ENCODE measurements at places on chromosomes 3 and 15. TPM values are rescaled to one million over a fixed set of nuclear protein-coding genes. Genes with fewer than 3 reads are reported as not detected.

DNA sequence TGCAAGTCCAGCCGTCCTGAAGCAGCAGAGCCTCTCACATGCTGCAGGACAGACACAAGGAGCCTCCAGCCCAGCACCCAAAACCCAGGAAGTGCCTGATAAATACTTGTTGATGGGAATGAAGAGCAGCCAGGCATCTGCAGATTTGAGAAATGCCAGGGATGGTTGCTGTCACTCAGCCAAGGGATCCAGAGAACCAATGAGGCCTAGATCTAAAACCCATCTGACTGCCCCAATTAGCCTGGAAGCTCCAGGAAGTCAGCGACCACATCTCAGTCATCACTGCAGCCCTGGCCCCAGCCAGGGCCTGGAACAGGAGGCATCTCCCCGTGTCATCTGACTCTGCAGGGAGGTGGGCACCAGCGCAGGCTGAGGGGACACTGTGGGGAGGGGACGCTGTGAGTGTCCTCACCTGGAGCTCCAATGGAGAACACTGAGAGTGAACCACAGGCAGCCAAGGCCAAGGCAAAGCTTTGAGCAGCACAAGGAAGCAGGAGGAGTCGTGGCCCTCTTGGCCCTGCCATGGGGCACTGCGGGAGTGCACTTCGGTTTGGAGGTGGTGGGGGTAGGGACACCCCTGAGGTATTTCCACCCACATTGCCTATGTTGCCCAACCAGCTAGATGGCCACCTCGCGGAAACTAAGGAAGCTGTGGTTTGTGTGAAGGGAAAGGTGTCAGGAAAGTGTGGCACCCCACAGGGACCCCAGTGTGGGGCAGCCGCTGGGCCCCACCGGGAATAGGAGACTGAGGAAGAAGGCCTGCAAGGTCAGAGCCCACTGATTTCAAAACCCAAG is 229.5 kb downstream of the VPS13C start:
- H3K4me3 ChIP-seq, result no peak overlapping the region
- no peaks in the 10 kb centered on the region for H3K27me3 ChIP-seq
- no peak for DNase-seq
- H3K4me1 ChIP-seq, result no peaks in the 10 kb centered on the region
- no peaks in the 10 kb centered on the region for H3K36me3 ChIP-seq

DNA sequence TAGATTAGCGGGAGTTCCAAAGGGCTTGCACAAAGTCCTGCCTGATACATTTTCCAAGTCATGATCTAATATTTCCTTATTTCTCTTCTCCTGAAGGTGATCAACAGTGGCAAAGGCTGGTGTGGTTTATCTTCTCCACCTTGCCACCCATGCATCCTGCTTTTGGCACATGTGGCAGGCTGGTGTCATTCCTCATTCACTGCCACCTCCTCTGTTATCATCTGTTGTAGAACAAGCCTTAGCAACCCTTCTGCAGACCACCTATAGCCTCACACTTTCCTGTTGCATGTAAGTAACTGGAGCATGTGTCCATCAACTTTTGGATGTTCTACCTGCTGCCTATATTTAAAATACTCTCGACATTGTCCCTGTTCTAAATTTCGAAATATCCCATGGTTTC is 294.1 kb downstream of the ZBTB20 start:
- H3K36me3 ChIP-seq, result no peaks in the 10 kb centered on the region
- no peak for DNase-seq
- H3K4me3 ChIP-seq, result no peak overlapping the region
- no peaks in the 10 kb centered on the region for H3K4me1 ChIP-seq

- no peaks in the 10 kb centered on the region for H3K36me3 ChIP-seq
- H3K27me3 ChIP-seq, result no peaks in the 10 kb centered on the region
- DNase-seq, result no peak
- no peak overlapping the region for H3K4me3 ChIP-seq
- H3K27ac ChIP-seq, result no peak overlapping the region
- H3K4me1 ChIP-seq, result no peaks in the 10 kb centered on the region
Measured at GRCh38 chr3:159882367-159882766, 106.3 kb upstream of the IL12A start.

DNA sequence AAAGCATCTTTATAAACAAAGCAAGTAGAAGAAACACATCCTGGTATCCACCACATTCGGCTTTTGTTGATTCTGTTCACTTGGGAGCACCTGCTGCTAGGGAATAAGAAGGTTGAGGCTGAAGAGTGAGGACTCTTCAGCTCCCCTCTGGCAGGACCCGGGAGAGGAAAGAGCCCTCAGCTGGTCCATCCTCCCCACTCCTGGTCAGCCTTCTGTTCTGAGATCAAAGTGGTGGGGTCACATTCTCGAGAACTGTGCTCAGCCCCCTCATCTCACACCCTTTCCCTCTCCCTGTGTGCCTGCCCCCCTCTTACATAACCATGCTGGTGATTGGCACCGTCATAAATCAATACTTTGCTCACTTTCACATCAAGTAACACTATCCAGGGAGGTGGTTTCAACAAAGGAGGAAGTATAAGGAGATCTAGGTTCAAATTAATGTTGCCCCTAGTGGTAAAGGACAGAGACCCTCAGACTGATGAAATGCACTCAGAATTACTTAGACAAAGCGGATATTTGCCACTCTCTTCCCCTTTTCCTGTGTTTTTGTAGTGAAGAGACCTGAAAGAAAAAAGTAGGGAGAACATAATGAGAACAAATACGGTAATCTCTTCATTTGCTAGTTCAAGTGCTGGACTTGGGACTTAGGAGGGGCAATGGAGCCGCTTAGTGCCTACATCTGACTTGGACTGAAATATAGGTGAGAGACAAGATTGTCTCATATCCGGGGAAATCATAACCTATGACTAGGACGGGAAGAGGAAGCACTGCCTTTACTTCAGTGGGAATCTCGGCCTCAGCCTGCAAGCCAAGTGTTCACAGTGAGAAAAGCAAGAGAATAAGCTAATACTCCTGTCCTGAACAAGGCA is at the start of gene NR1I2:
Gene NR1I2, plus strand, starts transcription at position 772 of the 869 bp plus-strand sequence.
- no peak for DNase-seq
- H3K27ac ChIP-seq, result peak within 1 kb of the TSS; percentile 21
- H3K4me1 ChIP-seq, result peaks cover 7% of the 10 kb centered on the region
- no peaks in the 10 kb centered on the region for H3K36me3 ChIP-seq

GRCh38 chr3:61562721-61563312 is 1.4 kb downstream of the PTPRG start:
- peaks cover 8% of the 10 kb centered on the region for H3K4me1 ChIP-seq
- no peaks in the 10 kb centered on the region for H3K36me3 ChIP-seq
- peak overlapping the region; percentile 61 for H3K27ac ChIP-seq
- H3K27me3 ChIP-seq, result no peaks in the 10 kb centered on the region
- peak overlapping the region; percentile 87 for H3K4me3 ChIP-seq

GRCh38 chr15:97708252-97708651 is 252.3 kb upstream of the ARRDC4 start:
- no peak for DNase-seq
- H3K4me3 ChIP-seq, result no peak overlapping the region
- H3K36me3 ChIP-seq, result no peaks in the 10 kb centered on the region
- H3K27me3 ChIP-seq, result no peaks in the 10 kb centered on the region
- no peaks in the 10 kb centered on the region for H3K4me1 ChIP-seq

DNA sequence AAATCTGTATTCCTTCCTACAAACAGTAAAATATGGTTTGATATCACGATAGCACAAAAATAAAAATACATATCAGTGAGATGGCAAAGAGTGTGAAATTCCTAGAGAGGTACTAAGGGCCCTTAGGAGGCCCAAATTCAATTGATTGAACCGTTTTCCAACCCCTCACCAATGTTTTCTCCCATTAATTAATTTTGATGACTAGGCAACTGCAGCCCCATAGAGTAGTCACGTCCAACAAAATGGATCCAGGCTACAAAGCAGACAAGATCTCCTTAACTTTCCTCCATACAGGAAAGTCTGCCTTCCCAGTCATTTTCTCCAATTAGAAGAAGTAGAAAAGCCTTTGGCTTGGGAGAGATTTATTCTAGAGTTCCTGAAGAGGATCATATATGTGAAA is 193.9 kb downstream of the PLOD2 start:
- no peaks in the 10 kb centered on the region for H3K27me3 ChIP-seq
- no peaks in the 10 kb centered on the region for H3K36me3 ChIP-seq
- no peaks in the 10 kb centered on the region for H3K4me1 ChIP-seq
- H3K27ac ChIP-seq, result no peak overlapping the region
- DNase-seq, result no peak
- no peak overlapping the region for H3K4me3 ChIP-seq

DNA sequence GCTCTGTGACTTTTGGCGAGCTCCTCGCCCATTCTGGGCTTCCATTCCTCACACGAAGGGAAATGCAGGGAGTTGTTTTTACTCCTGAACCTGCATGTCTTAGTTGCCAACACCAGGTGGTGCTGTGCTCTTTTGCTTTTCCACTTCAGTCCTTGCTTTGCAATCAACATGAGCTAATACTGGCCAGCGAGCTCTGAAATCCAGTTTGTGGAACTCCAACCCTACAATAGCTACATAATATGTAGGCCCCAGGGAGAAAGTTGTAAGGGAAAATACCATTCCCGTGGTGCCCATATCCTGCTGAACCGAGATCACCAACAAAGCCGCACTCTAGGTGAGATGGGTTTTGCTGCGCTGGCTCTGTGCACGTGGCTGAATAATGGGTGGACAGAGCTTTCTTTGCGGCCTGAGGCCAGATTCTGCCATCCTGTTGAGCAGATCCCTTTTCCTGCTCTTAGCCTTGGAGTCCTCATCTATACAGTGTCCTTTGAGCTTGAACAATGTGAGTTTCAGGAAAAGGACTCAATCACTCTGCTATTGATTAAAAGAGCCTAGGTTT is 25.0 kb downstream of the LSM3 start:
- peak overlapping the region; percentile 89 for H3K27ac ChIP-seq
- H3K36me3 ChIP-seq, result no peaks in the 10 kb centered on the region
- no peaks in the 10 kb centered on the region for H3K27me3 ChIP-seq
- peak; percentile 78 for DNase-seq
- H3K4me1 ChIP-seq, result peaks cover 77% of the 10 kb centered on the region

DNA sequence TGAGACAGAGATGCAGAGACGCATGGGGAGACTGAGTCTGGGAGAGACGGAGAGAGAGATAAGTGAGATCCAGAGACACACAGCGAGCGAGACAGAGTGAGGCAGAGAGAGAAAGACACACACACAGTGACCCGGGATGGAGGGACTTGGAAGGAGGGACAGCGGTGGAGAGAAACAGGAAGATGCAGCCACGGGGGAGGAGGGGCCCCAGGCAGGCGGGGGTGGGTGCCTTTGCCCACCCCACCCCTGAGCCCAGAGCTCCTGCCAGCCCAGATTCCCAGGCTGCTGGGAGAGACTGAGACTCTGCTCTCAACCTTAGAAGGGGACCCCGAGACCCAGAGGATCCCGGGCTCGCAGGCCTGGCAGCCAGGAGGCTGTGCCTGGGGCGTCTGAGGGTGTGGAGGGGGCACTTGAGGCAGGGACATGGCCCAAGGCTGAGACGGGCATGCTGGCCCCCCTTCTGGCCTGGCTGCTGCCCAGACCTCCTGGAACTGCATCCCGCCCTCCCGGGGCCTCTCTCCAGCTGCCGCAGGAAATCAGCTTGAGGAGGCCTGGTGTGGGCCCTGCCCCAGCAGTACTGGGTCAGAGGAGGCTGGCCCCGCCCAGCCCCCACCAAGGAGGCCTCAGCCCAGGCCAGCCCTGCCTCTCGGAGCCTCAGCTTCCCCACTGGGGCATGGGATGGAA is 18.1 kb downstream of the H1-8 start:
- H3K36me3 ChIP-seq, result no peaks in the 10 kb centered on the region
- no peak overlapping the region for H3K4me3 ChIP-seq
- H3K4me1 ChIP-seq, result no peaks in the 10 kb centered on the region

GRCh38 chr3:127735767-127736693 is 63.3 kb downstream of the ABTB1 start:
- H3K36me3 ChIP-seq, result no peaks in the 10 kb centered on the region
- H3K27ac ChIP-seq, result no peak overlapping the region
- H3K4me1 ChIP-seq, result no peaks in the 10 kb centered on the region

DNA sequence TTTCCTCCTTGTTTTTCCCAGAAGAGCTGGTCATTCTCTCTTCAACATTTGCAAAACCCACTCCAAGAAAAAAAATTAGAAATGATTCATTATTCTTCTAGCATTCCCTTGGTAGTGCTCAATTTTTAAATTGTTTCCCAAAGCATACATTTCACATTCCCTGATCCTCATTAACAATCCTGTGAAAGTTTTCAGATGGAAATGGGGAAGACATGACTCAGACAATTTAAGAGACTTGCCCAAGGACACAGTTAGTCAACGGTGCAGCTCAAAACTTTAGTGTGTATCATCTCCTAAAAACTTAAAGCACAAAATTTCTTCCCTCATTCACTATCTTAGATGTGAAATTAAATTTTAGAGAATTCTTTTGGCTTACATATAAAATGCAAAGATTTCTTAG is 17.1 kb upstream of the ABI3BP start:
- no peak overlapping the region for H3K27ac ChIP-seq
- H3K27me3 ChIP-seq, result no peaks in the 10 kb centered on the region
- H3K4me1 ChIP-seq, result no peaks in the 10 kb centered on the region
- no peaks in the 10 kb centered on the region for H3K36me3 ChIP-seq
- no peak for DNase-seq
- no peak overlapping the region for H3K4me3 ChIP-seq

The RPL35A gene
- 900 TPM for total RNA-seq

The TMEM207 gene
- 0.65 TPM for total RNA-seq

The ARGFX gene
- not detected for total RNA-seq

The TNFAIP8L3 gene
- total RNA-seq, result 0.30 TPM

The MINAR1 gene
- 0.34 TPM for total RNA-seq

The CHRNB4 gene
- total RNA-seq, result 1.3 TPM

The ZWILCH gene
- 28.1 TPM for total RNA-seq

The EPHB1 gene
- 4.6 TPM for total RNA-seq

Data from Caco-2 (cell line).